Activated CD4-positive, CD25-positive, alpha-beta regulatory T cell treated with anti-CD3 and anti-CD28 coated beads, Interleukin-2, amount 50 U/mL, for 16 hours (primary cell): ENCODE measurements at places on chromosomes 5 and 9.

GRCh38 chr5:54186108-54186507 lies 124.3 kb downstream of the ARL15 start:
- no peak for DNase-seq

DNA sequence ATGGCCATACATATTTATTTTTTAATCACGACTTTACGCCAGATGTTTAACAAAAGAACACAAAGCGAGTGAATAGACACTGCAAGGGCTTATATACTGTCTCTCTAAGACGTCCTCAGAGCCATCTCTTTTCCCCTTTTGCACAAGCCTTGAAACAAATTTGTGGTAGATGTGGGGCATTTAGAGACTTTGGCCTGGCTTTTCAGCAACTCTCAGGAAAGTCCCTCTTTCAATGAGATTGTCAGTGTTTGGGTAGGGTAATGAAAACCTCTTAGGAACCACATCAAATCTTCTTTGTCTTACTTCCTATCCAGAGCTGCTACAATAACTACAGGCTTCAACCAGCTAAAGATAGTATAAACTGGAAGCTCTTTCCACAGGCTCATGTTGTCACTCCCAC lies 380.0 kb downstream of the ANXA1 start:
- DNase-seq, result no peak

DNA sequence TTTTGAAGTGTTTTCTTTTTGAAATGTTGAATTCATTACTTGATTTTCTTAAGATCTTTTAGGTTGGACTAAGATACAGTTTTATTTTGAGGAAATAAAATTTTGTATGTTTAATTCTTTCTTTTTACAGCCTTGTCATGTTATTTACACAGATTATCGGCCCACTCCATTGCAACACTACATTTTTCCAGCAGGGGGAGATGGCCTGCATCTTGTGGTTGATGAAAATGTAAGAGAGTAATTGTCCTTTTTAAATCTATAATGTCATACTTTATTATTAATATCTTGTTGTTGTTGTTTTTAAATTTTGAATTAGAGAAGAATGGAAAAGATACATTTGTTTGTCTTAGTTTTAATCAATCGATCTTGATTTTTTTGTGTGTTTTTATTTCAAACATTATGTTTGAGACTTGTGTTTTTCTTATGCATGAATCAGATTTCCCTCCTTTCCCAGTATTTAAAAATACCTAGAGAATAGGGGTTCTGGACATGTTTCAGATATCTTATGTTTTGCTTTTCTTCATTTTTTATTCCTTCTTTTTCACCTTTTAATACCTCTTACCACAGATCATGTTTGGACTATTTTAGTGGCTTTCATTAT lies 36.7 kb downstream of the MTREX start:
- peak; percentile 30 for DNase-seq

DNA sequence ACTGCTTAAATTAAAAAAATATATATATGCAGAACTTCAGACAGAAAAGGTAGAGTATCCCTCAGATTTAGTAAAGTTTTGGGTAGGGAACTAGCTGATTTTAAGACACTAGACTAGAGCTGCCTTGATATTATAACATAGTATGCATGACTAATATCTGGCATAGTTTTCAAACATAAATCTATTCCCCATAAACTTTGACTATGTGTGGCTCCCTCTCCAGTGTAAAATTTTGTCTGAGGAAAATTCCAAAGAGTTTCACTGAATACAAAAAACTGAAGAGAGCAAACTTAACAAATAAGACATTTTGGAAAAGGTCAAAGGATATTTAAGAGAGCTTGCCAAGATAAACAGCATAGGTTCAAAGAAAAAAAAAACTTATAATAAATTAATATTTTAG lies 66.2 kb upstream of the ZNF462 start:
- no peak for DNase-seq

DNA sequence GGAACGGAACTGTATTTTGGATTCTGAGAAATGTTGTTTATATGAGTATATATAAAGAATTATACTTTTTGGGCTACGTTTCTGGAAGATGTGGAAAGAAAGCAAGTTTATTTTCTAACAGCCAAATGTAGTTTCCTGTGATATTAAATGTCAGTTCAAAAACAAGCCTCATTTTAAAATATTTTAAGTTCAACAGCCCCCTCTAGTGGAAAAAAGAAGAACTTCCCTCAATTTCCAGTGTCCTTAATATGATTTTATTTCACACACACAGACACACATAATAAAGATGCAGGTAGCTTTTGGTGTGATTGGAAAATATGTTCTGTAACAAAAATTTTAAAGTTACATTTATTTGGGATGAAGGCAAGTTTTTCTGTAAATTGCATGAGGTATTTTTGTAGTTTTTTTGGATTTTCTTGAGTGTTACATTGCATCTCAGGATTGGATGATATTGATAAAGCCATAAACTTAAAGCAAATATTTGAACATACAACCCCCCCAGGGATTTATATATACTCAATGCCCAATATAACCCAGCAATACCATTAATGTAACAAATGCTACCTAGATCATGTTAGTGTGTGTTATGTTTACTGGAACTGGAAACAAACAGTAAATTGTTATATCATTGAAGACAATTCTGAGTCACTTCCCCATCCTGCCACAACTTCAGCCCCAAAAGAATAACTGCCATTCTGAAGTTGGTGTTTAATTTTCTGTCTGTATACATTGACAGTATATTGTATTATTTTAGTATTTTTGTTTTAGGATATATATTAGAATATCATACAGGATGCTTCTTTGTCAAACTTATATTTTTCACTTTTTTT lies 54.0 kb downstream of the CCDC171 start:
- DNase-seq, result no peak

DNA sequence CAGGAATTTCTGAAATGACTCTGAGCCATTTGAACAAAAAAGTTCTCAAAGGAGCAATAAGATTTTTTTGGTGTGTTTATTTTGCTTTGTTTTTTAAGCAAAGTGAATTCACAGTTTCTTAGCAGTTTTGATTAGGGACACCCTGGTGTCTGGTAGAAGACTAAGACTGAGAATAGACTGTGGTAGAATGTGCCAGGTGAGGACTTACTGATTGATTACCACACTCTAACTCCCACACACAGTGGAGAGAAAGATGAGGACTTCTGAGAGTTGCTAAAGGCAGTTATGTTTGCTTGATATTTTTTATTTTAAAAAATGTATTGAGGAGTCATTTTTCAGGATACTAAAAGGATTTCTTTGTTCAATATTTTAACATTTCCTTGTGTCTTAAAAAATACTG lies 175.1 kb downstream of the CD180 start:
- no peak for DNase-seq

- DNase-seq, result no peak
Measured at GRCh38 chr9:115469841-115470240, 351.9 kb upstream of the TNC start.

DNA sequence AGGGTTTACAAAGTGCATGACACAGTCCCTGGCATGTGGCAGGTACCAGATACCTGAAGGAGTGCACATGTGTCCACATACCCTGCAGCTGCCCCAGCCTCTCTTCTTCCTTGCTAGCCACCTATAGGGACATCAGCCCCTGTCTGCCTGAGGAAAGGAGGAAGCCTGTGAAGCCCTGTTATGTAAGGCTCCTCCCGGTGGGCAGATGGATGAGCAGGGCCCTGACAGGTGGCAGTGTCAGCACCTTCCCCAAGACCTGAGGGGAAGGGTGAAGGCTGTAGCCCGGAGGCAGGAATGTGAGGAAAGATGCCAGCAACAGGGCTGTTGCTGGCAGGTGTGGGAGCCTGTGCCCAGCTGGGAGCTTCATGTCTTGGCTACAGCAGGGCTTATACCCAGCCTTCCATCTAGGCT lies 21.7 kb downstream of the TCF7 start:
- no peak for DNase-seq

GRCh38 chr9:113228130-113228665 lies 6.9 kb downstream of the SLC31A1 start:
- DNase-seq, result no peak

DNA sequence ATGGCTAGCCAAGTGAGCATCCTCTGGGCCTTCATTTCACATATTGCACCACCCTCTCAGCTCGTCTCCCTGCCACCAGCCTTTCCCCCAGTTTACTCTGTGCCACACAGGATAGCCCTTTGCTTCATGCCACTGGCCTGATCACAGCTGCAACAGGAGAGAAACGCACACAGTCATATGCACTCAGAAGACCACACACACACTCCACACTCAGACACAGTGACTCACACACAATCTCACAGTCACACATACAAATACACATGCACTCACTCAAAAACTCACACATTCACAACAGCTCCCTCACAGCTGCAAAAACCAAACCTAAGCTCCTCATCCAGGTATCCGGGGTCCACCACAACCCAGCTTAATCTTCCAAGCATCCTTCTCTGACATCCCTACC lies 38.7 kb downstream of the TTC39B start:
- DNase-seq, result no peak

- no peak for DNase-seq
Measured at GRCh38 chr9:79977074-79977435, 405.3 kb downstream of the TLE4 start.

- no peak for DNase-seq
Measured at GRCh38 chr9:116549061-116549664, 137.9 kb upstream of the TRIM32 start.

DNA sequence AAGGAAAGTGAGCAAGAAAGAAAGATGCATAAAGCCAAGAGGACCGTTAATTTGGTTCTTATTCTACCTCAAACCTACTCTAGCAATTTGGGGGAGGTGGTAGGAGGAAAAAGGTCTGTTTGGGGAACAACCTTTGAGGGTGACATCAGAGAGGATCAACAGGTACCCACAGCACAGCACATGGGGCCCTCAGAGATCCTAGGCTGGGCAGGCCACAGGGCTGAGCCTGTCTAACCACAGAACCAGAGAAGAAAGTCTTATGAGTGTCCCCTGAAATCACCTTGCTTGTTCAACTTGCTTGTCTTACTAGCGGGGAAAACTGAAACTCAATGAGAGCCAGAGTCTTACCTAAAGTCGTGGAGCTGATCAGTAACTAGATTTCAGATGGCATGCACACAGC lies 385.2 kb downstream of the SPOCK1 start:
- no peak for DNase-seq

DNA sequence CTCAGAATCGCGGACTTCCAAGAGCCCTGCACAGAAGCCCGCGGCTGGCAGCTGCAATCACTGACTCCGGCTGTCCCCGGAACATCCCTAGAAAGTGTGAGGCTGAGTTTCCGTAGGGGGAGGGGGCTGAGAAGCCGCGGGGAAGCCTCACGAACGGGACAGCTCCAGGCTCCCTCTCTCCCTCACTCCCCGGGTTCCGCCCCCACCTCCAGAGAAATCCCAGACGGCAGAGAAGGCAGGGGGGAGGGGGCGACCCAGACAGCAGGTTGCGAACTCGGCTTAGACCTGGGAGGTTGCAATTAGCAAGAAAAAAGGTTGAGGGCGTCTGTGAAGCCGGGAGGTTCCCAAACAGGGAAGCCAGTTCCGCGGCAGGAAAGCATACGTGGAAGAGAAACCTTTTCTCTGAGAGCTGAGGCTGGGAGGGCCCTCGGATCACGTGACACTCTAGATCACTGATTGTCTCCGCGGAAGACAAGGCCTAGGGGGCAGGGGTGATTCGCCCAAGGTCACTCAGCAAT lies 73.8 kb upstream of the CPLX2 start:
- DNase-seq, result no peak

DNA sequence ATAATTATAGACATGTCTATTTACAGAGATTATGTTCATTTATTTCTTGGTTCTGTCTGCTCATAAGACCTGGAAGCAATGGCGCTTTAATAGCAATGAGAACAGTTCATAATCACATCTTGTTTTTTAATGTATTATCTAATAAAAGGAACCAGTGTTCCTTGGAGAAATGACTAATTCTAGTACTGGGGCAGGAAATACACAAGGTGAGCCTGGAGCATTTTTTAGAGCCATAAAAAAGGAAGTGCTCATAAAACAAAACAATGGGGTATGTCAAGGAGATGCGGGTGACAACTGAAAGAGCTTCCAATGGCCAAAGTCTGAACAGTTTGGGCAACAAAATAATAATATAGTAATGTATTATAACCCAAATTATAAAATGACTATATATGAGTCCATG lies 531.9 kb upstream of the CHD1 start:
- DNase-seq, result no peak

DNA sequence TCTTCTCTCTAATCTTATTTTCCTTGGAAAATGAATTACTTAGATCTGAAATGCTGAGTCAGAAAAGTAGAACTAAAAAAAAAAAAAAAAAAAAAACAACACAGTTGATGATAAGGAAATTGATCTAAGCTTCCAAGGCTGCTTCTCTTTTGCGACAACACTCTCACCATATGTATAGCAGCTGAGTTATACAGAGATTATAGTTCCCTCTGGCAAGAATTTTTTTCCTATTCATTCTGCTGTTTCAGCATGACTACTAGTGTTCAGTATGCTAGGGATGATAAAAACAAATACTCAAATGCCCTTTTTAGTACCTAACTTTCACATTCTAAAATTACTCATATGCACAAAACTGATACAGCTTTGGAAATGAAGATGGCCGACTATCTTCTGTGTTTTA lies 267.3 kb downstream of the MLLT3 start:
- DNase-seq, result no peak

DNA sequence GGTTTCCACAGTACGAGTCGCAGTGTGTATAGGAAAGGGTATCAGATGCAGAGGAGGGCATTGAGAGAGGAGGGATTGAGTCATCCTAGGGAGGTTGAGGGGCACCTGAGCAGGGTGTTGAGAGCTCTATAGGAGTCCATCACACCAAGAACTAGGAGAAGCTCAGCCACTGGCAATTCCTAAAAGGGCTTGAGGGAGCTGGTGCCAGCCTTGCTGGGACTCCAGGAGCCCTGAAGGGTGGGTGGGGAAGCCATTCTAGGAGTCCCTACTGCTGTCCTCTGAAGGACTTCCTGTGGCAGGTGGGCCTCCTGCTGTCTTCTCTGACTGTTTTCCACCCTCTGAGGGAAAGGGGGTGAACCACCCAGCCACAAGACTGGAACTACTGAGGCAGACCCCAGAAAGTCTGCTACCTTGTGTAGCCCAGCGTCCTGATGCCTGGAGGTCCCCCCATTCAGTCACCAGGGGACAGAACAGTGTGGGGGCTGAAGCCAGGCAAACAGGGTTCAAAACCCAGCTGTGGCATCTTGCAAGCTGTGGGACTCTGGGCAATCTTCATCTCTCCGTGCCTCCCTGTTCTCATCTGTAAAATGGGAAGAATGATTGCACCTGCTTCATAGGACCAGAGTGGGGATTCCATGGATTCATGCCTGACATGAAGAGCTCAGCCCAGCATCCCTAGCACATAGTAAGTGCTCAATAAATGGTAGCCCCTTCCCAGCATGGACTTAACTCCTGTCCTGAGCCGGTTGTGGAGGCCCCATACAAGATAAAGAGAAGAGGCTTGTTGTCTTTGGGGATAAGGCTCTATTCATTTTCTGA lies 149.5 kb downstream of the C9orf50 start:
- DNase-seq, result no peak

GRCh38 chr9:100426530-100427365 lies at the start of gene MSANTD3:
Gene MSANTD3, plus strand, starts transcription at chr9:100427143. Its CDS starts 14,796 bp downstream, at chr9:100441939.
- no peak for DNase-seq

- DNase-seq, result no peak
Measured at GRCh38 chr5:131375351-131375750, 111.5 kb downstream of the CDC42SE2 start.

- no peak for DNase-seq
Measured at GRCh38 chr5:5403741-5404140, 18.7 kb upstream of the ICE1 start.

- no peak for DNase-seq
Measured at GRCh38 chr5:135310328-135310989, 88.6 kb downstream of the MACROH2A1 start.
